Astrocyte (in vitro differentiated cells and primary cell): ENCODE measurements at places on chromosomes 1 and 21.

DNA sequence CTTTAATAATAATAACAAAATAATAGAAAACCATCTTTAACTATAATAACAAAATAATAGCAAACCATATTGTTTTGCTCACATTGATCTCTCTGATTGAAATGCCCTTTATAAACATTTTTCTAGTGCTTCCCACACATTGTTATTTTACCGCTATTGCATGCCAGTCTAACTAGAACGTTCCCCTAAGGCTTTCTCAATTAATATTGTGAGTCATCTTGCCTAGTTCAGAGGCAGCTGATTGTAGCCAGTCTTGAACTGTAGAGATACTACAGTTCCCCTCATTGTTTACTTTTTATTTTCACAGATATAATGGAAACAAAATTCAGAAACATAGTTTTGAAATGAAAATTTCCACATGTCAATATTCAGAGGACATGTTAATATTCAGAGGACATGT is 192.3 kb upstream of the ADGRL4 start:
- peak; percentile 66 for DNase-seq

DNA sequence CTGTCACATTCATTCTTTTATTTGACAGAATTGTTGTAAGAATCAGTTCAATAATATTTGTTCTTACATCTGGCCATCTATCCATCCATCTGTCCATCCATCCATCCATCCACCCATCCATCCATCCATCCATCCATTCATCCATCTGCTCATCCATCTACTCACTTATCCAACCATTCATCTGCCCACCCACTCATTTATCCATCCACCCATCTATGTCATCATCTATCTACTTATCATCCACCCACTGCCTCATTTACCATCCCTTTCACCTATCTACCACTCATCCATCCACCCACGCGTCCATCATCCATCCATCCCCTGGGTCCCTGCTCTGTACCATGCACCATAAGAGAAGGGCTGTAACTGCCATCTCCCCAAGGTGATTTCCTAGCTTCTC is 134.1 kb downstream of the FOXD2 start:
- DNase-seq: no peak

- DNase-seq: no peak
These were observed 5.4 kb downstream of the PAX7 start for GRCh38 chr1:18635891-18636595.

DNA sequence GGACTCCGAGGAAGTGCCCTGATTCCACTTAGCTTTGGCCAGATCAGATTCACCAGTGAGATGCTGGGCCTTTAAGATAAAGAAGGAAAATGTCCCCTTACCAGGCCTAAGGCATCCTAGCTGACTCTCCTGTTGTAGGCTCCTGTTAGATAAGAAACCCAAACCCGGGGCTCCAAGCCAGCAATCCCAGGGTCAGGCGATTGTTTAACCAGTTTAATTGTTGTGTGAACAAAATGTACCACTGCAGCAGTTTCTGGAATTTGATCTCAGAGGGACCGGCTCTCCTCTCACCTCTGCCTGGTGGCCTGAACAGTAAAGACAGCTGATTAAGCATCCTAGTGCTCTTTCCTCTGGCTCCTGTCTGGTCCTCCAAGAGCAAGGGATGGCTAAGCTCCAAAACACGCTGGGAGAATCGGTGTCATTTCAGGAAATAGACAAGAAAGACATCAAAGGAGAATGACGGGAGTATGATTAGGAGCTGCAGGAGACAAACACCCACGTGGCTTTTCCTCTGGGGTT is 9.3 kb upstream of the KLHDC8A start:
- DNase-seq: no peak

DNA sequence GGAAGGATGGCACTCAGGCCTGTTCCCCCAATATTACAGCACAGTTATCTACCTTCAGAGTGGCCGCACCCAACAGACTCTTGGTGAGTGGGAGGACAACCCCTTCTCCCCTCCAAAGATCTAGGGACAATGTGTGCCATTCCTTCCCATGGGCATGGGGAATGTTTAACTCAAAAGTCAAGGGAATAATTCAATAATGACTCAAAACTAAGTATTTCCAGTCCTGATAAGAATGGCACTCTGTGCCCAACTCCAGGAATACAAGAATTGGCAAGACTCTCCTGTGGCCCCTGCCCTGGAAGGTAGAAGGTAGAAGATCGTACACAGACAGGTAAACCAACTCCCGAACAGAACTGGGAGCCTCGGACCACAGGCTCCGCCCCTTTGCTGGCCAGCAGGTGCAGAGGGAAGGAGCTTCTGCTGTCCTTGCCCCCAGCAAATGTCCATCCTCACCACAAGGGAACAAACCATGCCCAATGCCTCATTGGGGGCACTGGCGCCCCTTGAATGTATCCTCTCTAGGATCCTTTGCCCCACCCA is 514.0 kb downstream of the NPHP4 start:
- DNase-seq: no peak

GRCh38 chr1:38283696-38284470 is 237.3 kb upstream of the POU3F1 start:
- no peak for DNase-seq
